ENCODE measurements at places on chromosomes 6 and 20.
A peak's percentile ranks its signal among the peaks of the same experiment; 100 is the strongest.

GRCh38 chr20:46701986-46702385, 7.5 kb upstream of the SLC2A10 start:
- no peak for DNase-seq

- DNase-seq = no peak
Measured at GRCh38 chr20:52994184-52994970, 22.2 kb downstream of the TSHZ2 start.

- peak; percentile 16 for DNase-seq
Measured at GRCh38 chr20:45629496-45630100, at the start of gene WFDC10A. Gene WFDC10A (plus strand): TSS chr20:45629739. CDS start chr20:45629814, 75 bp downstream.

GRCh38 chr6:5936140-5936539, 70.6 kb downstream of the NRN1 start:
- no peak for DNase-seq

DNA sequence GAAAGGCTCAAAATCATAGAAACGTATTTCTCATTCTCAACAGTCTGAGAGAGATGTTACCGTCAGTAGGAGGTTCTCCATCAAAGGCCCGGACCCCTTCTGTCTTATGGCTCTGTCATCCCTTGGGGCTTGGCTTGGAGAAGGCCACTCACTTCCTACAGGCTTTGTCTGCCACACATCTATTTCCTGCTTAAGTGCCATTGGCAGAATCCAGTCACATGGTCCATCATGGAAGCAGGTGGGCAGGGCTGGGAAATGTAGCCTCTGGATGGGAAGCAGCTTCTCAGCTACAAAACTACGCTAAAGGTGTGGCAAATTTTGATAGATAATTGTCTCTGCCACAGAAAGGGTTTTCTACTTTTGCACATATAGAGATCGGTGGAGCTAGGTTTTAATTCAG, 12.6 kb upstream of the ZFP64 start:
- no peak for DNase-seq

GRCh38 chr20:62725596-62726268, 17.1 kb downstream of the NTSR1 start:
- DNase-seq = no peak

GRCh38 chr6:93088621-93089501, 330.5 kb downstream of the EPHA7 start:
- no peak for DNase-seq

DNA sequence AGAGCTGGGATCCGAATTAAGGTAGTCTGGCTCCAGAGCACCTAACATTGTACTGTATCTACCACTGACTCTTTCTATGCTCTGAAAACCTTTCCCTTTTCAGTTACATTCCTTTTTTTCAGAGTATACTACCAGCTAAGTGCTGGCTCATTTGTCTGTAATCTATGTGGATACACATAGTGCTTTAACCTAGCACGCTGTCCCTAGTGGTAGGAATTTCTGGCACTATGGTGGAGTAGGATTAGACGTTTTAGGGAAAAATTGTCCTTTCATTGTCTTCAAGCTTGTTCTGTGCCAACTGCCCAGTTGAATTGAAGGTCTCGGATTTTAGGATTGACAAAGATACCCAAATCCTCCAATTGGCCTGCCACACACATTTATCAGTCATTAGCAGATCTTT, 259.1 kb upstream of the FERMT1 start:
- no peak for DNase-seq

DNA sequence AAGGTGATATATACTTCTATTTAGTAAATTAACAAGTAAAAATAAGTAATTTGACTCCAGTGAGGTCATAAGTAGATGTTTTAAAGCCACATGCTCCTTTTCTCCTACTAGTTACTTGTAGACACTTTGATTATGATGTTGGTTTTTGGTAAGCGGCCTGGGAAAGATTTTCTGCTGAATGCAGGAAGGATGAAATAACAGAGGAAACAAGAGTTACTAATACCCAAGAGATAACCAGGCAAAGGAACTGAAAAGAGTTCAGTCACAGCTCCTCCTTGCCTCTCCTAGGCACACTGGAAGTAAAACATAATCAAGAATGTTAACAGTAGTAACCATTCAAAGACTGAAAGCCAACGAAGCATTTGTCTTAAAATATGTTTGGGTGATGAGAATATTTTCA, 203.3 kb downstream of the RNGTT start:
- no peak for DNase-seq

DNA sequence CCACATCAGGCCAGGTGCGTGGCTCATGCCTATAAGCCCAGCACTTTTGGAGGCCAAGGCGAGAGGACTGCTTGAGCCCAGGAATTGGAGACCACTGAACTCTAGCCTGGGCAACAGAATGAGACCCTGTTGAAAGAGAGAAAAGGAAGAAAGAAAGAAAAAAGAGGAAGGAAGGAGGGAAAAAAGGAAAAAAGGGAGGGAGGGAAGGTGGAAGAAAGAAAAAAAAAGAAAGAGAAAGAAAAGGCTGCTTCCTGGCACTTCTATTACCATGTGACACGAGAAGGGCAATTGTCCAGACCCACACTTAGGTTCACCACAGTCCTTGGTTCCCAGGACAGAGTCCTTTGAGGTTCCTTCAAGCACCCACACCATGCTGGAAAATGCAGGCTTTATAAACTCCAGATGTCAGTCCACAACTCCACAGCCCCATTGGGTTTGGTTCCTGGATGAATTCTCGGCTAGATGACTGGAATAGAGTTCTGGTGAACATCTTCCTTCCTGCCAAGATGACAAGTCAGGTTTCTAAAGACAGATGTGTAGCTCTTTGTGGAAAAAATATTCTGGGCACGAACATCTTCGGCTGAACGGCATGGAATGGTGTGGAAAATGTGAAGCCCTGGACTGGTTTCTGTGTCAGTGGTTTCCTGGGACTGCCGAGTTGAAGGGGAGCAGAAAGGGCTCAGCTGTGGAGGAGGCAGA, 32.5 kb downstream of the NT5E start:
- no peak for DNase-seq

DNA sequence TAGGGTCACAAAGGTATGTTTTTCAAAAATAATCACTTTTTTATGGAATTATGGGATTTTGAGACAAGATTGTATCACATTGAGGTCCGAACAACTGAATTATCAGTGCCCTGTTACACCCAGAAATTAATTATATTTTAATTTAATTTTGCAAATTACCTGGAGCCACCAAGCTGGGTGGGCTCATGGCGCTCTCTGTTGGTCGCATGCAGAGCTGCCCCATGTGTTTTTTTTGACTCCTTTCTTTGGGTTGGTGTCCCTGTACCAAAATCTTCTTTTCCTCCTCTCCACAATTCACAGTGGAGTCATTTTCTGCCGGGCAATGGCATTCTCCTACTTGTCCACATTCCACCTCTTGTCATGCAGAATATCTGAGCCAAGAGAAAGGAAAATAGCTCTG, 38.9 kb upstream of the FRMD1 start:
- DNase-seq = no peak

DNA sequence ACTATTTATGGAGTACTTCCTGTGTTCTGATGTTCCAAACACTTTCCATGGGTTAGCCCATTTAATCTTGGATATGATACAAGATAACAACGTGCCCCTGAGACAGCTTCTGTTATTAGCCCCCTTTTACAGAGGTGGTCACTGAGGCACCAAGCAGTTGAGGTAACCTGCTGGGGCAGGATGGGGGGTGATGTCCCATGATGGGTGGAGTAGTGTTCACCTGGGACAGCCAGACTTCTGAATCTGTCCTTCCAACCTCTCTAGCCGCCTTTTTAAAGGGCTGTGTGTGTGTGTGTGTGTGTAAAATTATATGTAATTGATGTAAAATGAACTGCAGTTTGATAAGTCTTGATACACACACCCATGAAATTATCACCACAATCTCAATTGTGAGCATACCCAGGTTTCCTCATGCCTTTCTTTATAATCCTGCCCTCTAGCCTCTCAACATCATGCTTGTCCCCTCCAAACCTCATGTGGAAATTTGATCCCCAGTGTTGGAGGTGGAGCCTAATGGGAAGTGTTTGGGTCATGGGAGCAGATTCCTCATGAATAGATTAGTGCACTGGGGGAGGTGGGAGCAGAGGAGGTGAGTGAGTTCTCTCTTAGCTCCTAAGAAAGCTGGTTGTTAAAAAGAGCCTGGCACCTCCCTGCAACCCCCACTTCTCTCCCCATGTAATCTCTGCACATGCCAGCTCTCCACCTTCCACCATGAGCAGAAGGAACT, 39.2 kb downstream of the PLAGL2 start:
- no peak for DNase-seq

DNA sequence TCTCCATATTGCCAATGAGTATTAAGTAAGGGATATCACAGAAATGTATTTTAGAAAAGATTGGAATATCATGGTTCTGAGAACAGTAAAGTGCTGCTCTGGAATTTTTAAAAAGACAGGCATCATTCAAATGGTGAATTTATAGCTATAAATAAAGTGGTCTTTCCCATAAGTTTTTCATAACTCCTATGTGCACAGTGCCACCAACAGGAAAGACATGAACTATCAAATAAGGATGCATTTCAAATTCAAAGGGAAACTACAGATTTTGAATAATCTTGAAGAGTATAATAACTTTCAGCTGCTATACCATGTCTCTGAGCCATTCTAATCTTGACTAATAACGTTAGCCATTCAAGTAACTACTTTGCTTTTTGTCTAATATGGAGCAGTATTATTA, 456.8 kb upstream of the GJE1 start:
- DNase-seq = no peak

- DNase-seq = no peak
Measured at GRCh38 chr6:96522465-96523009, 931 bp downstream of the UFL1 start.

DNA sequence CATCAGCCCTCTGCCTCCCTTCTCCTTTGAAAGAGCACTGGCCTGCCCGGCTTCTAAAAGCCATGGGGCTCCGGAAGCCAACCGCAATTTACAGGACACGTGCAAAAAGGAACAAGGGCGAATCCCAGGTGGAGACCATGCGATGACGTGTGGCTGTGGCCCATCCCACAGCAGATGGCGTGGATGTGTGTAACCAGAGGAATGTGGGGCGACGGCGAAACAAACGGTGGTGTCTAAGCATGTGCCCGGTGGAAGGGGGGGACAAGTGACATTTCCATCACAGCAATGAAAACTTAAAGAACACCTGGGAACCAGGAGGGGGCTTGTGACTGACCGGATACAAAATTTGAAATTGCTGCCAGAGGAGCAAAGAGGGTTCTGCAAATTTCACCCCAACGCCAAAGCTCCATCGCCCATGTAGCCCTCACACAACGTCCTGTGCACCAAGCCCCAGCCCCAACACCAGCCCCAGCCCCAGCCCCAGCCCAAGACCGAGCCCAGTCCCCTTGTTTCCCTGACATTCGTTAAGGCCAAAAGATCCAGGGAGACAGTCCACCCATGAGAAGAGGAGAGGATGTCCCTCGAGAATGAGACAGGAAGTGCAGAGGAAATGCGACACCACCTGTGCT, 159.7 kb upstream of the ZNF337 start:
- DNase-seq = no peak

GRCh38 chr6:44042989-44043478, 84.2 kb downstream of the MRPL14 start:
- DNase-seq = no peak

DNA sequence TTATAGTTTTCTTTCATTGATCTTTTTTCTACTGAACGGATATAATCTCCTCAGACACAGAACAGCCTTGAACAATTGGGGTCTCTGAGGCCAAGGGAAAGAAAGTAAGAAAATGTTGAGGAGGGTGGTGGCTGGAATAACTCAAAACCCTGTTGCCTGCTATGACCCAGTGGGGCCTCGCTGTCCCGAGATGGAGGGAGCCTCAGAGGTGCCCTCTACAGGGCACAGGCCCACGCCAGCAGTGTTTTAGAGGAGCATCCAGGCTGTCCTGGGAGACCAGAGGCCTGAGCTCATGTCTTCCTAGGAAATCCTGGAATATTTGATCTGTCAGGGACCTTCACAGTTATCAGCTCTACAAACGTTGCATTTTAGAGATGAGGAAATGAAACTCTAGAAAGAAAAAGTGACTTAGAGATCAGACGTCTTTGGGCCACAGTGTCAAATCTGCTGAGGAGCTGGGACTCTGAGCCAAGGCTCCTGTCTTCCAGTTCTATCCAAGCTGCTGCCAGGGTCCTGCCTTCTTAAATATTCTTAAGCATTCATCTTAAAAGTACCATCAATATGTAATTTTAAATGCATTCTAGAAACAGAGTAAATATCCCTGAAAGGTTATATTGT, 26.3 kb downstream of the ALDH5A1 start:
- DNase-seq = peak; percentile 18

GRCh38 chr6:87925373-87926060, 122.1 kb upstream of the SPACA1 start:
- DNase-seq = peak; percentile 72

GRCh38 chr20:1621316-1621715, 1.5 kb upstream of the SIRPB1 start:
- no peak for DNase-seq

GRCh38 chr6:16793828-16794412, 32.7 kb upstream of the ATXN1 start:
- no peak for DNase-seq

GRCh38 chr6:166592821-166593220, 6.3 kb upstream of the RAMACL start:
- no peak for DNase-seq

- DNase-seq = no peak
Measured at GRCh38 chr6:5261545-5262109, 314 bp downstream of the FARS2 start.

DNA sequence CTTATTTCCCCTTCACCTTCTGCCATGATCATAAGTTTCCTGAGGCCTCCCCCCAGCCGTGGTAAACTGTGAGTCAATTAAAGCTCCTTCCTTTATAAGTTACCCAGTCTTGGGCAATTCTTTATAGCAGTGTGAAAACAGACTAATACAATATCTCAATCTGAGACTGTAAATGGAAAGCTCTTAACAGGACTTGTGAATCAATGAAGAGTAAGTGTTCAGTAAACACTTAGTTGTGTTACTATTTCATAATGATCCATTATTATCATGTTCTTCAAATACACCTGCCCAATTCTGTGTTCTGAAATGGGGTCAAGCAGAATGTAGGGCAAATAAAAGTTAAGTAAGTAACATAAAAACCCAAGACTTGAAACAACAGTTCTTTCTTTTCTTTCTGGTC, 266.2 kb downstream of the TENT5A start:
- no peak for DNase-seq

DNA sequence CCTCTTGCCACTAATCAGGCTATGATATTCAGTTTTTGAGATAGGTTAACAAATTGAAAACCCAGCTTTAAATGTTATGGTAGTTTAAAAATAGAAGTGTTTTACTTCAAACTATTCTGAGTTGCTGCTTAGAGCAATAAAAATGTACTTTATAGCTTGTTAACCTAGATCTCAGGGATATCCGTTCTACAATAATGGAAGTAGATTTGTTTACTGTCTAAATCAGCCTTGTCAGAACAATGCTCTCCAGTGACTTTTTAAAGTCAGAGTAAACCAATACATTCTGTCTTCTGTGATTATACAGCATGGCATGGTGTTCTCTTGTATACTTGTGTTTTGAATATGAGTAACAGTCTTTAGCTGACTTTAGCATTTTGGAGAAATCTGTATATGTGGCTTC, 161.5 kb downstream of the PACRG start:
- no peak for DNase-seq

DNA sequence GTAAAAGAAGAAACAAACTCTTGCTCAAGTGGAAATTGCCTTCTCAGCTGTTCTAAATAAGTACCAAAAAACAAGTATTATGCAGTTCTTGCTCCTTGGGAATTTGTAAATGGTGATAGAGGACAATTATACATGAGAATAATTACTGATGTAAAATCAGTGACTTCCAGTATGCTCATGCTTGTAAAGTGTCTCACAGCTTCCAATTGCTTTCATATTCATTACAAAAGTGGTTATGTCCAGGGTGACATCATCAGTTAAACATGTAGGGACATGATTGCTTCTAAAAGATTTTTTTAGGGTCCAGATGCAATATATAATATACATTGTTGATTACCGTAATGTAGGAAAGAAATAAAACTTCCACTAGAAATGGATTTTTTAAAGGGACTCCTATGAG, 122.8 kb upstream of the B3GAT2 start:
- no peak for DNase-seq

All from memory B cell (primary cell).